CD4-positive, alpha-beta T cell treated with Interleukin-12 subunit alpha and Interleukin-12 subunit beta, for 1 hour (primary cell): ENCODE measurements at places on chromosomes 1 and 21.
A peak's percentile ranks its signal among the peaks of the same experiment; 100 is the strongest.

- DNase-seq: no peak
These were observed 5.8 kb downstream of the OR6K3 start for GRCh38 chr1:158714754-158715153.

GRCh38 chr1:45275054-45275453 lies 51.6 kb upstream of the HPDL start:
- DNase-seq: no peak

- no peak for DNase-seq
These were observed 9.8 kb downstream of the ABCA4 start for GRCh38 chr1:94110946-94111740.

- DNase-seq: no peak
These were observed 15.4 kb upstream of the SLC19A1 start for GRCh38 chr21:45557616-45558043.

DNA sequence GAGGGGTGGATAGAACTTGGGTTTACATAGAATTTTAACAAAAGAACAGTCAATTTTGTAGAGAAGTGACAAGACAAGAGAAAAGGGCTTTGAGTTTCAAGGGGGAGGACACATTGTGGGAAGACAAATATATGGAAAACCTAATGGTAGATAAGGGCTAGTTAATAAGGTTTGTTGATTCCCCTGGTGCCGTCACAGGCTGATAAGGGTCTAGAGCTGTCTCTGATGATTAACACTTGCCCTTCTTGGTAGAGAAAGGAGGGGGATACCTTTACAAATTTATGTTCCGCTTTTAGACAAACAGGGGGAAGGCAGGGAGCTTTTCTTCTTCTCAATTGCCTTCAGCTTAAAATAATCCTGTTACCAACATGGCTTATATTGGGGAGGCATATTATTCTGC lies 124.3 kb downstream of the ETS2 start:
- DNase-seq: no peak

- no peak for DNase-seq
These were observed 323.9 kb downstream of the DISC1 start for GRCh38 chr1:231950331-231951128.

DNA sequence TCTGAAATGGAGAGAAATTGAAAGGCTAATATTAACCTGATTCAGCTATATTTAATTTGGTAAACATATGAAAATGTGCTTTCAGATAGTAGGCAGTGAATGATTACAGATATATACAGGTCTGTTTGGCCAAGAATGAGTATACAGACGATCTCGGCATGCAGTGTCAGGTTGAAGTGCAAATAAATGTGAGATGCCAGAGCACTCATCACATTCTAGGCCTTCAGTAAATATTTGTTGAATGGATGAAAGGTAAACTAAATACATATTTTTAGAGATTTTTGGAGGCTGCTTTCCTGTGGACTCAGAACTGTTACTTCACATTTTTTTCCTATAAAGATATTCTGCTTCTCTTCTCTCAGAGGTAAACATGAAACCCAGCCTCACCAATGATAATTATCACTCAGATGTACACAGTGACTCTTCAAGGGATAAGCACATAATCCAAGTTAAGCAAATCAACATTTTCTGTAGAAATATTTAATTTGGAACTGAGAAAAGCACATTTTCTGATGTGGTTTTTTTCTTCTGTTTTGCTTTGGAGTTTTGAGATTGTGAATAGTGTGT lies 702.9 kb downstream of the BRINP3 start:
- DNase-seq: no peak

- peak; percentile 87 for DNase-seq
These were observed at the start of gene RIMS3 for GRCh38 chr1:40665335-40666171. RIMS3 (minus strand) TSS chr1:40665682; CDS start chr1:40641925, 23,757 bp downstream.

- DNase-seq: no peak
These were observed 25.0 kb downstream of the TATDN3 start for GRCh38 chr1:212816567-212817278.

DNA sequence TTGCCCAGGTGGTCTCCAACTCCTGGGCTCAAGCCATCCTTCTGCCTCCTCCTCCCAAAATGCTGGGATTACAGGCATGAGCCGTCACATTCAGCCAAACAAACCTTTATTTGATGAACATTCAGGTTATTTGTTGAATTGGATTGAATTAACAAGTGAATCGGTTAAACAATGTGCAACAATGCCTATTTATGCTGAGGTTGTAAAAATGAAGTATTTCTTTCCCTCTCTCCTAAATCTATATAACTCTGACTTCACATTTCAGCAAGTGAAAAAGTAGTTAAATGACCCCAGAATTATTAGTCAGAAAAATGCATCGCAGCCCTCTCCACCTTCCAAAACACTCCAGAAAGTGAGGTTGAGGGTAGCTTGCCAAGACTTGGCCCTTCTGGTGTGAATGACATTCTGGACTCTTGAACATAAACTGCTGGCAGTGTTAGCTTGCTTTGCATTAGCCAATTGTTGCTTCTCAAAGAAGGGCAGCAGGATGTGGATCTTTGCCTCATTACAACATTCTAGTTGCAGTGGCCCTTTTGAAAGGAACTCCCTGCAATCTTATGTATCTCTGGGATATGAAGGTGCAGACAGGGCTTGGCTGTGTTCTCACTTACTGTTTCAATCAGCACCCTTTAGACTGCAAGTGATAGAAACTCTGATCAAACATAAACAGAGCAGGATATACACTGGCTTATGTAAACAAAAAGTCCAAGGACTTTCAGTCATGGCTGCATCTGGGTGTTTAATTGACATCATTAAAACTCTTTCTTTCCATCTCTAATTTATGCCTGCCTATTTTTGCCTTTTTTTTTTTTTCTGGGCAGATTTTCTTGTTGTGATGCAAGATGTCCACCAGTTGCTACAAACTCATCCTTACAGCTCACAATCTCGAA lies 22.4 kb downstream of the EDN2 start:
- DNase-seq: no peak

GRCh38 chr1:41268154-41268770 lies 26.2 kb upstream of the SCMH1 start:
- peak; percentile 61 for DNase-seq

DNA sequence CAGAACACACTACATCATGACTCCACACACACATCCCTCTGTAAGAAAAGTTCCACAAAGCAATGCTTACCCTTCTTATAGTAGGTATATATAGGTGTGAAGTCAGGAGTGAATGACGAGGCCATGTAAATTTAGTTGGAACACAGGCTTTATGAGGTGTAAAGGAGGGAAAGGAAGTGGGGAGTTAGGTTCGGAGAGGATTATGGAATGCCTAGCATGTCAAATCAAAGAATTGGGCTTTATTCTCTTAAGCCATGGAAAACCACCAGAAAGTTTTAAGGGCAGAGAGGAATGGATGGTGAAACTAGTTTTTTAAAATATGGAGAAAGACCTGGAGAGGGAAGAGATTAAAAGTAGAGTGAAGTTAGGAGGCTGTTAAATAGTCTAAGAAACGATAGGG lies 26.3 kb downstream of the TFAP2E start:
- no peak for DNase-seq

DNA sequence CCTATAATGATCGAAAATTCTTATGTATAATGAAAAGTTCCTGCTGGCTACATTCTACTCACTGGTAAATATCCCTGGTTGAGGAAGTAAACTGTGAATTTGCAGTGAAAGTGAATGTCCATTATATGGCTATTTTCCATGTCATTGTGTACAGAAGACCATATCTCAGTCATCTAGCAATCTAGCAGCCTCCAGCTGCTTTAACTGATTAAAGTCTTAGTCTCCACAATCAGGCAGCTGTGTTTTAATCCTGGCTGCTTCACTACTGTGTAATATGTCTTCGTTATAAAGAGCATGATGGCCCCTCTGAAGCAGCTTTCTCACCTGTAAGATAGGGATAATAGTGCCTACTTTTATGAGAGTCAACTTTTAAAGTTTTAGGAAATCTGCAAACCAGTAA lies 11.4 kb downstream of the CLCA2 start:
- no peak for DNase-seq

DNA sequence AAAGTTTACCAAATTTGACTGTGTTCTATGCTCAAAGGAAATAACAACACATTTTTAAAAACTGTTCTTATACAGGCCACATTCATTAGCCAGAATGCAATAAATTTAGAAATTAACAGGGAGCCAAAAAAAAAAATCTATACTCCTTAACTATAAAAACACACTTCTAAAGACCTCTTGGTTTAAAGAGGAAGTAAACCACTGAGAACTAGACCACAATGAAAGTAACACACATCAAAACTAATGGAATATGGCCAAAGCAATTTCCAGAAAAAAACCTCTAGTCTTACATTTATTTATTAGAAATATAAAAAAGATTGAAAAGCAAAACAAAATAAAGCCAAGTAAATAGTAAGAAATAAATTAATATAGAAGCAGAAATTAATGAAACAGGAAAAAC lies 48.9 kb upstream of the GADD45A start:
- DNase-seq: no peak

DNA sequence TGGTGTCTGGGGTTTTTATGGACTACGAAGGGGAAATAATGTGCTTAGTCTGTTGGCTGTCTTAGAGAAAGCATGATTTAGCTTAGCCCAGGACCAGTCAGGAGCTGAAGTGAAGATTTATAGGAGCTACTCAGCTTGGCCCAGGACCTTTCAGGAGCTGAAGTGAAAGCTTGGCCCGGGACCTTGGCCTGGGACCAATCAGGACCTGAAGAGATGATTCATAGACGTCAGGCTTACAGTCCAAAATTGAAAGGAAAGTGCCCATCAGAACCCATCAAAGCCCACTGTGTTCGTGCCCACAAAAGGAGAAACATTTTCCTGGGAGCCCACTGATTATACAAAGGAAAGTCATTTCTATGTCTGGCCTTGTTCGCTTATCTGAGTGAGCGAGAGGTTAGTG lies 35.6 kb downstream of the MSTO1 start:
- no peak for DNase-seq

GRCh38 chr21:34830386-34831170 lies 161.8 kb downstream of the CLIC6 start:
- no peak for DNase-seq

- peak; percentile 37 for DNase-seq
These were observed 25.0 kb downstream of the RLF start for GRCh38 chr1:40185951-40186864.

DNA sequence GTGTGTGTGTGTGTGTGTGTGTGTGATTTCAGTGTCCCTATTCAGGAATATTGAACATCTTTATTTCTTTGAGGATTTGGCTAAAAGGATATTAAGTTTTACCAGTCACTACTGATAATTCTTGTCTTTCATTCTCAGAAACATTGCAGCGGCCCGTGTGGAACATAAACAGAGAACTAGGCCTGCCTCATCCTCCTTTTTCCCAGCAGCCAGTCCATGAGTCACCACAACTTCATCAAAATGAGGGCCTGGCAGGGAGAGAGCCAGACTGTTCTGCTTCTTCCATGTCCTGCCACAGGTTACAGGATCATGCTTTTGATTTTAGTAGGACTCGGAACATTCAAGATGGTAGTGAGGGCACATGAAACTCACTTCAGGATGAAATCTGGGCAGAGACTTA lies 50.7 kb downstream of the LRIG2 start:
- no peak for DNase-seq

GRCh38 chr1:167774710-167775109 lies 52.9 kb downstream of the MPZL1 start:
- no peak for DNase-seq

DNA sequence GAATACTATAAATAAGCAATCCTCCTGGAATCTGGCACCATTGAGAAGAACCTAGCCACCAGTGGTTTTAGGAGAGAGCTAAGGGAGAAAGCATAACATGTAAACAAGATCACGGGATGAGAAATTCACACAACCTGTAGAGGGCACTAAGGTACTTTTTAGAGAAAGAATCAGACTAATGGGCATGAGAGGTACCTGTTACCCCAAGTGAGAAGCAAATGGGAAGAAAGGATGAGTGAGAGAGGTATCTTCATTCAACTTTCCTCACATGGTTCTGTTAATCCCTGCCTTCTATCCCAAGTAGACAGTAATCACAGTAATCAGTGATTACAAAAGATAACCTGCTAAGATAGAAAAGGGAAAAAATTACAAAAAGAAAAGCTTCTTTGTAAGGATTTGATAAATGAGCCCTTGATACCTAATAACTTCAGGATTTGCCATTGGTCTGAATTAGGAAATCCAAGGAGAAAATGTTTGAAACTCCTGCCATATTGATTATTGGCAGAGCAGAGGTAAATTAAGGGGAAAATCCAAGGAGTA lies 251.1 kb upstream of the ADGRL2 start:
- no peak for DNase-seq

DNA sequence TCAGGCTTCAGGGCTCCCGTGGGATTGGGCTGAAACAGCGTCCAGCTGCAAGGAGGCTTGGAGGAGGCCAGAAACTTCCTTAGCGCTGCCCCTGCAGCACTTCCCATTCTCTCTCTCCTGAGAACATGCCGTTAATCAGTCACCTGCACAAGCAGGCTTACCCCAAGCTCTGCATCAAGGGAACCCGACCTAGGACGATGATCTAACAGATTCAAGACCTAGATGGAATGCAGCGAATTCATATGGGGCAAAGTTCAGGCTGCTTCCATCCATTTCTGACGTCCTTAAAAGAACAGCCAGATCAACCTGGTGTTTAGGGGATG lies 114.1 kb downstream of the ERG start:
- no peak for DNase-seq

DNA sequence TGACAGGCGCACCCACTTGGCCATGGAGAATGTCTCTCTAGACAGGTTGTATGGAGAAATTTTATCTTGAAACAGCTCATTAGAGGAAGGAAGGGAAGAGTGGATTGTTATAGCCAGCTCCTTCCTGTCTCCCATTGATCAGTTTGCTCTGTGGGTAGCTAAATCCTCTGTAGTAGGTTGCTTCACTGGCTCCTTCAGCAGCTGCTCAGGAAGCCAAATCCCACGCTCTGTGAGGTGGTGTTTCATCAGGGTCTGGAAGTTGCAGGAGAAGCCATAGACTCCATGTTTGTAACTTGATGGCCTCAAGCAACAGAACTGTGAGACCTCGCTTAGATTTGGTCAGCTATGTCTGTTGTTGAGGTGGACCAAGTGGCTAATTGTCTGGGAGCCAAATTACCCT lies 6.8 kb upstream of the NFYC start:
- DNase-seq: no peak

DNA sequence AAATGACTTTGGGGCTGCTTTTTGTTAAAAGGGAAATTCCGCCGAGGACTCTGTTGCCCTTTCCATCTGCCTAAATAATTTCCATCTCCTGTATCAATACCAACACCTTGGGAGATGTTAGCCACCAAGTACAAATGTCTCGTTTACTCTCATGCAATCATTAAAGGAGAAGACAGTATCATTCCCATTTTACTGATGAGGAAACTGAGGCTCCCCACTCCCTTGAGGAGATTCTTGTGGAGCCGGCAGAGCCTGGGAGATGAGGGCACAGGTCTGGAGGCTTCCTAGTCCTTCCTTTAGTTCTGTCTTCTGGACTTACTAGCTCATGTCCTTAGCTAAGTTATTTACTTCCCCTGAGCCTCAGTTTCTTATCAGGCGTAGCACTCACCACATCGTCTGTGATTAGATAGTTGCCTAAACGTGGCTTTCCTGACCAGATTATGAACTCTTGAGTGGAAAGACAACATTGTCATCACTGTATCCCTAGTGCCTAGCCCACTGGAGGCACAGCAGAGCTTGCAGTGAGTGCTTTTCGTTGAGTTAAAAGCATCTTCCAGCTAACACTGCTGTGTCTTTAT lies 81.6 kb downstream of the ADSS2 start:
- no peak for DNase-seq

- no peak for DNase-seq
These were observed 142.9 kb downstream of the GLUL start for GRCh38 chr1:182248721-182249120.

GRCh38 chr1:234891427-234891826 lies 237.2 kb downstream of the TOMM20 start:
- no peak for DNase-seq

- no peak for DNase-seq
These were observed 4.1 kb upstream of the KRTAP12-2 start for GRCh38 chr21:44670642-44671432.
